ENCODE measurements at places on chromosomes 1 and 21. TPM values are rescaled to one million over a fixed set of nuclear protein-coding genes. Genes with fewer than 3 reads are reported as not detected.

The CNKSR1 gene
- total RNA-seq, result 1.4 TPM

The ADORA3 gene
- 3.0 TPM for total RNA-seq

The RHD gene
- total RNA-seq, result 0.92 TPM

The GUCA2A gene
- total RNA-seq, result not detected

The C1QB gene
- total RNA-seq, result 11.3 TPM

The OLIG2 gene
- 51.4 TPM for total RNA-seq

The ANGPTL1 gene
- total RNA-seq, result 1.8 TPM

The DCST2 gene
- total RNA-seq, result 0.46 TPM

The S1PR1 gene
- total RNA-seq, result 49.8 TPM

The ANKRD45 gene
- total RNA-seq, result 20.3 TPM

The OR2L8 gene
- total RNA-seq, result 2.5 TPM

The CA14 gene
- total RNA-seq, result 1.8 TPM

The RYR2 gene
- total RNA-seq, result 27.9 TPM

The DCDC2B gene
- not detected for total RNA-seq

The THEM5 gene
- not detected for total RNA-seq

The ITLN2 gene
- total RNA-seq, result not detected

The HAO2 gene
- total RNA-seq, result not detected

The VHLL gene
- 0.69 TPM for total RNA-seq

The RBM11 gene
- total RNA-seq, result 14.3 TPM

The IVL gene
- not detected for total RNA-seq

The TMEM51 gene
- total RNA-seq, result 5.5 TPM

The VCAM1 gene
- total RNA-seq, result 51.0 TPM

The POGK gene
- total RNA-seq, result 47.5 TPM

The C1orf167 gene
- not detected for total RNA-seq

The TACSTD2 gene
- total RNA-seq, result 0.23 TPM

The HMGN1 gene
- 127 TPM for total RNA-seq

The SAMD11 gene
- 4.4 TPM for total RNA-seq

The CFHR3 gene
- total RNA-seq, result not detected

The PI4KB gene
- 35.3 TPM for total RNA-seq

The FAM163A gene
- total RNA-seq, result 1.6 TPM

The PLEKHA6 gene
- 23.1 TPM for total RNA-seq

The ANGPTL3 gene
- total RNA-seq, result not detected

The TSPAN1 gene
- total RNA-seq, result 0.46 TPM

The ARHGEF16 gene
- 2.5 TPM for total RNA-seq

The GNAT2 gene
- not detected for total RNA-seq

The CYP4X1 gene
- total RNA-seq, result 26.1 TPM

The MX2 gene
- 1.2 TPM for total RNA-seq

The ANKRD34A gene
- 2.5 TPM for total RNA-seq

The SPRR5 gene
- not detected for total RNA-seq

The SPRR1A gene
- total RNA-seq, result not detected

The GCLM gene
- total RNA-seq, result 12.9 TPM

The UBL4B gene
- total RNA-seq, result not detected

The AHCYL1 gene
- total RNA-seq, result 62.5 TPM

The HRNR gene
- not detected for total RNA-seq

The NCAM2 gene
- 162 TPM for total RNA-seq

The AADACL3 gene
- total RNA-seq, result not detected

The ESPN gene
- total RNA-seq, result 0.92 TPM
